ENCODE measurements at places on chromosomes 7 and 10. TPM values are rescaled to one million over a fixed set of nuclear protein-coding genes. Genes with fewer than 3 reads are reported as not detected.
A peak's percentile ranks its signal among the peaks of the same experiment; 100 is the strongest.

The FAM131B gene
- 2.5 TPM for total RNA-seq

DNA sequence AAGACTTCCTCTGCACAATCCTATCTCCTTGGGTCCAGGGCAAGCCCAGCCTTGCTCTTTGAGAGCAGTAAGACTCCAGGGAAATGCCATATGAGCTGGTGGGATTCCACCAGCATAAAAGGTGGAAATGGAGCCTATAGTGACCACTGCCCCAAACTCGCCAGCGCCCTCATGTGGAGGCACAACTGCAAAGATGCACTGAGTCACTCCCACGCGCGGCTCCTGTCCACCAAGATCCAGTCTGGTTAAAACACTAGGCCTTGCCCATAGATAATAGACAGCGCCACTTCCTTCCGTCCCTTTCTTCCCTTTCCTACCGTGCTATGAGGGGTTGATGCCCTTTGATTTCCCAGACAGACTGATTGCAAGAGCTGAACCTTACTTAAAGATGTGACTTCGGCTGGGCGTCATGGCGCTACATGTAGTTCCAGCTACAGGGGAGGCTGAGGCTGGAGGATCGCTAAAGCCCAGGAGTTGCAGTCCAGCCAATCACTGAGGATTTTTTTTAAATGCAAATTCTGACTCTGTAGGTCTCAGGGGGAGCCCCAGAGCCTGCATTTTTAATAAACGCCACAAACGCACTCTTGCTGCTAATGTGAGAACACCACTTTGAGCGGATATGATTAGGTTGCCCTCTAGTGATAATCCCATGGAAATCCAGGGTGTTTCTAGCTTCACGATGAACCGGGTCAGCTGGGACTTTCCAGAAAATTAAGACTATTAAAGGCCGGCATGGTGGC, 136.5 kb downstream of the EPC1 start:
- H3K36me3 ChIP-seq: no peaks in the 10 kb centered on the region
- H3K27me3 ChIP-seq: no peaks in the 10 kb centered on the region
- DNase-seq: peak; percentile 39
- H3K27ac ChIP-seq: no peak overlapping the region

DNA sequence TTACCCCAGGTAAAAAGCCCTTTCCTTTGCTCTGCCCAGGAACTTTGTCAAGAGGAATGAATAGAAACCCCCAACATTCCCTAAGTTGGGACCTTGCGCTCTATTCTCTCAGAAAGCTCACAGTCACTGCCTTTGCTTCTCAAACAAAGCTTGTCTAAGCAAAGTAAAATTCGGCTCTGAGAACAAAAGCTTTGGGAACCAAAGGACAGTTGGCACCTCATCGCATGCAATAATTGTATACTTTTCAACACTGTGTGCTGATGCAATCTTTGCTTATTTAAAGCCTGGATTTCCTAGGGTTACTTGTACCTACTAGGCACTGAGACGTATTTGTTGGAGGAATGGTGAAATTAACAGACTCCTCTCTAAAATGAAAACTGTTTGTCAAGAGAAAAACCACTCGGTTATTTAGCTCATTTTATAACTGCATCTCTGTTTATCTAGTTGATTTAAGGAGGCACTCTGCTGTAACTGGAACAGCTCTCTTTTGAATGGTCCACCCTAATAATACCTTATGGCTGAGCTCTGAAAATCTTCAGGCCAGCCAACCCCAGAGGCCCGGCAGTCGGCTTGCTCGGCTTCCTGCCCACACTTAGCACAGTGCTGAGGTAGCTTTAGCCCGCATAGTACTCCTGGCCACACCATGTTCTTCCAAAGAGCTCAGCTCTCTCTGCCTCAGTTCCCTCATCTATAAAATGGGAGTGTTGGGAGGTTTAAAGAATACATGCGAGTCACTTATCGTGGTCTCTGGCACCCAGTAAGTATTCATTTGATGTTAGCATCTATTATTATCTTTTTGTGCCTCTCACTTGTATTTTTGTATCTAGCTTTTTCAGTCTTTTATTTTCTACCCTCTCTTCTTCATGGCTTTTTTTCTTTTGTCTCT, 80.2 kb upstream of the PRR15 start:
- H3K36me3 ChIP-seq: no peaks in the 10 kb centered on the region
- peak overlapping the region; percentile 78 for H3K27ac ChIP-seq
- peaks cover 50% of the 10 kb centered on the region for H3K4me1 ChIP-seq
- no peaks in the 10 kb centered on the region for H3K27me3 ChIP-seq
- H3K4me3 ChIP-seq: no peak overlapping the region

The TAC1 gene
- 0.48 TPM for total RNA-seq
